ENCODE measurements at places on chromosomes 12 and 14. TPM values are rescaled to one million over a fixed set of nuclear protein-coding genes. Genes with fewer than 3 reads are reported as not detected.

The KCNJ8 gene
- not detected for total RNA-seq

The KRT74 gene
- not detected for total RNA-seq

The PTHLH gene
- 0.41 TPM for total RNA-seq

The KRT83 gene
- 0.05 TPM for total RNA-seq

The APOLD1 gene
- total RNA-seq, result 3.3 TPM

The SMOC1 gene
- not detected for total RNA-seq

- DNase-seq, result no peak
Measured at GRCh38 chr12:61797266-61797665, 462.9 kb upstream of the USP15 start.

- no peak for DNase-seq
Measured at GRCh38 chr14:105480199-105480746, 5.7 kb downstream of the CRIP2 start.

DNA sequence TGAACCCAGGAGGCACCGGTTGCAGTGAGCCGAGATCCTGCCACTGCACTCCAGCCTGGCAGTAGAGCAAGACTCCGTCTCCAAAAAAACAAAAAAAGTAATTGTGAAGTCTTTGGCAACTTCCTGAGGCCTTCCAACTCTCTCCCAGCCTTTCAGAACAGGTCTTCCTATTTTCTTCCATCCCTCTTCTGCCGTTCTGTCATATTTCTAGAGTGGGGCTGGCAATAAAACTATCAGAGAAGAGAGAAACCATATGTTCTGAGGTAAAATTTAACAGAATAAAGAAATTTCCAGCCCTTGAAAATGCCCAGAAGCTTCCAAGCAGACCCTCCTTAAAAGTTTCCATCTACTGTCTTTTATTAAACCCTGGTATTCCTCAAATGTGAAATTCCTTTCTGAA lies 100.4 kb downstream of the HMGA2 start:
- no peak for DNase-seq

DNA sequence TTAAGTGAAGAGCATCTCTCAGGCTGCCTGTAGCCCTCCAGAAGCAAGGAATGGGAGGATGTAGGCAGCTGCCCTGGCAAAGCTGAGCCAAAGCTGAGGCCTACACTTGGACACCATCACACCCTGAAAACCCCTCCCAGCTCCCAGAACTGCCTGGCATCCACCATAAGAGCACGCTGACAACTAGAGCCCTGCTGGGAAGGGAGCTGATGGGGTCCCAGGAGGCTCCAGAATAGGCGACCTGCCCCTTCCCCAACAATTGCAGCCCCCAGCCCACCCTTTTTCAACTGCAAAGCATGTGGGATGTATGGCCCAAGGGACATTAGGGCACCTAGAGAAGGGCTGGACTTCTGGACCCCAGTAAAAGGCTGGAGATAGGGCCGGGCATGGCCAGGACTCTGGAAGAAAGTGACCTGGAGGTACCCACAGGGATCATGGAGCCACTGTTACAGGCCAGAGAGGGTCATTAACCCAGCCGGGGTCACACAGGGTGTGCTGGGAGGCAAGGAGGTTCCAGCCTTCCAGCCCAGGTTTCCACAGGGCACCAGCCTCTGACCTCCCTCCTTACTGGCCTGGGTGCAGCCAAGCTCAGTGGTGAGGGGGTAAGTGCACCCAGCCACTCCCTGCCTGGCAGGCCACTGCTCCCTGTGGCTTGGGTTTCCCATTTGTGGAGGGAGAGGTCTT lies 27.8 kb downstream of the FAM222A start:
- no peak for DNase-seq

- peak; percentile 39 for DNase-seq
Measured at GRCh38 chr12:64392221-64392620, 1.7 kb upstream of the C12orf56 start.

GRCh38 chr12:89173096-89173495 lies 179.2 kb downstream of the DUSP6 start:
- no peak for DNase-seq

Data from A172 (cell line).